ENCODE measurements at places on chromosomes 5 and 9. TPM values are rescaled to one million over a fixed set of nuclear protein-coding genes. Genes with fewer than 3 reads are reported as not detected.

Gene POLE3
- total RNA-seq, result 127 TPM

Gene MAML1
- total RNA-seq, result 13.0 TPM

DNA sequence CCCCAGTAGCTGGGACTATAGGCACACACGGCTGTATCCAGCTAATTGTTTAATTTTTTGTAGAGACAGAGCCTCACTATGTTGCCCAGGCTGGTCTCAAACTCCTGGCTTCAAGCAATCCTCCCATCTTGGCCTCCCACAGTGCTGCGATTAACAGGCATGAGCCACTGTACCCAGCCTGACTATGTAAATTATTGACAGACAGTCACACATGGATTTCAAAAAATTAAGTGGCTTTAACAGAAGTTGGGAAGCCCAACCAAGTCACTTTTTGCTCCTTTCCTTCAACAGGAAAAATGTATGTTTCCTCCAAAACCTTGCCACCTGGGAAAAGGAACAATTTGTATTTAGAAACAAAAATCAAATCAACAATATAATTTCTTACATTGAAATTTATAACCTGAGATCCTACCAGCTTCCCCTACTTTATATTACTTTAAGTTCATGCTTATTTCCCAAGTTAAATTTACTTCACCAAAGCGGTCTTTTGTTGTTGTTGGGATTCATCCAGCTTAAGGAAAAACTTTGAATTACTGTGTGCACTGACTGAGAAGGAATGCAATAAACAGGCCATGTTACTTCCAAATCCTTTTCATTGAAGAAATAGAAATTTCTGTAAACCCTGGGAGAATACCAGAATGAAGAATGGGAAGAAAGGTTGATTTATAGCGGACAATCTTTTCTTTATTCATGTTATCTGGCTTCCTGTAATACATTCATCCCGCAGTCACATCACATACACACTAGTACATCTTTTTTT, 8.6 kb downstream of the PCA3 start:
- no peak for DNase-seq

GRCh38 chr5:149779124-149779465, 49.0 kb downstream of the PPARGC1B start:
- no peak for DNase-seq
